ENCODE measurements at places on chromosomes 2 and 18.

- DNase-seq = no peak
These were observed 213.0 kb downstream of the GLI2 start for GRCh38 chr2:120948662-120949011.

DNA sequence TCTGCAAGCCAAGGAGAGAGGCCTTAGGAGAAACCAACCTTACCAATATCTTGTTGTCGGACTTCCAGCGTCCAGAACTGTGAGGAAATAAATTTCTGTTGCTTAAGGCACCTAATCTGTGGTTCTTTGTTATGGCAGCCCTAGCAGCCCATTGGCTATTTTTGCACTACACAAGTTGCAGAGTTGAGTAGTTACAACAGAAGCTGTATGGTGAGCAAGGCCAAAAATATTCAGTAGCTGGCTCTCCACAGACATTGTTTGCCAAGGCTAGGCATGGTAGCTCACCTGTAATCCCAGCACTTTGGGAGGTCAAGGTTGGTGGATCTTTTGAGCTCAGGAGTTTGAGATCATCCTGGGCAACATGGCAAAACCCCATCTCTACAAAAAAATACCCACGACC is 27.1 kb upstream of the SCYGR1 start:
- DNase-seq = no peak

GRCh38 chr2:186717320-186718007 is 23.6 kb downstream of the FAM171B start:
- DNase-seq = no peak

- DNase-seq = peak; percentile 30
These were observed 3.5 kb upstream of the SLC9A2 start for GRCh38 chr2:102615620-102616436.

- no peak for DNase-seq
These were observed 815.5 kb downstream of the EPHA4 start for GRCh38 chr2:220756653-220757052.

DNA sequence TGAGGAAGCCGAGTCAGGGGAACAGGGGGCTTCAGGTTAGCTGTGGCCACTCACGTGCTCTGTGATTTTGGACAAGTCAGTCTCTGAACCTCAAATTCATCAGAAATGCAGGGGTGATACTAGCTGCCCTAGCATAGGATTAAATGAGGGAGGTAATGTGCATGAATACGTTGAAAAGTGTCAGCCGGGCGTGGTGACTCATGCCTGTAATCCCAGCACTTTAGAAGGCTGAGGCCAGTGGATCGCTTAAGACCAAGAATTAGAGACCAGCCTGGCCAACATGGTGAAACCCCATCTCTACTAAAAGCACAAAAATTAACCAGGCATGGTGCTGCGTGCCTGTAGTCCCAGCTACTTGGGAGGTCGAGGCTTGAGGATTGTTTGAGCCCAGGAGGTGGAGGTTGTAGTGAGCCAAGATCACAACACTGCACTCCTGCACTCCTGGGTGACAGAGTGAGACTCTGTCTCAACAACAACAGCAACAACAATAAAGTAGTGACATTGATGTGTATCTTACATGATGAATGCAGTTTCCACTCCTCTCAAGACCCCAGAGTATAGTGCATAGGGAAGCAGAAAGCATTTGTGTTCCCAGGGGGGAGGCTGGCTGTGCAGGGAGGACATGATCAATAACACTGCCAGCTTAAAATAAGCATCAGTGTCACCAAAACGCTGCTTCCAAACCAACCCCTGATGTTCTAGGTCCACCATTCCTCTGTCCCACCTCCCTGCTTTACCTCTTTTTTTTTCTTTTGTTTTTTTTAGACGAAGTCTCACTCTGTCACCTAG is 68.8 kb downstream of the HNRNPLL start:
- DNase-seq = no peak

DNA sequence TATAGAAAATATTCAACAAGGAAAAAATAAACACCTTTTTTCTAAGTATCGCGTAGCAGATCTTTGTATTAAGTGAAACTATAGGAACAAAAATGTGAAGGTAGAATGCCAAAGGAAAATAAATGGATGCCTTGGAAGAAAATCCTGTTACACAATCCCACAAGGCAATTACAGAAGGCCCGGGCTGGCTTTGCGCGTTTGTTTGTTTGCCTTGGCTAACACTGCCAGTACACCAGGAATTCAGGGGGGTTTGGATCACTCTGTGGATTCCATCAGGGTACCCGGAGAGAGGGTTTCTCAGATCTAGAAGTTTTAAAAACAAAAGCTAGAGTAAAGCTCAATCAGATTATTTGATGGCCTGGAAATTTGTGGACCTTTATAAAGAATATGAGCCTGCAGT is 478.3 kb downstream of the FBXO15 start:
- no peak for DNase-seq

DNA sequence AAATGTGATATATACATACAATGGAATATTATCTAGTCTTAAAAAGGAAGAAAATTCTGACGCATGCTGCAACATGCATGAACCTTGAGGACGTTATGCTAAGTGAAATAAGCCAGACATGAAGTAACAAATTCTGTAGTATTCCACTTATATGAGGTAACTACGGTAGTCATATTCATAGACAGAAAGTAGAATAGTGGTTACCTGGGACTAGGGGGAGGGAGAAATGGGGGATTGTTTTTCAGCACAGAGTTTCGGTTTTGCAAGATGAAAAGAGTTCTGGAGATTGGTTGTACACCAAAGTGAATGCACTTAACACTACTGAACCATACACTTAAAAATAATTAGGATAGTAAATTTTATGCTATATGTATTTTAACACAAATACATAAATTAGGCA is 215.9 kb upstream of the FBXO11 start:
- no peak for DNase-seq

DNA sequence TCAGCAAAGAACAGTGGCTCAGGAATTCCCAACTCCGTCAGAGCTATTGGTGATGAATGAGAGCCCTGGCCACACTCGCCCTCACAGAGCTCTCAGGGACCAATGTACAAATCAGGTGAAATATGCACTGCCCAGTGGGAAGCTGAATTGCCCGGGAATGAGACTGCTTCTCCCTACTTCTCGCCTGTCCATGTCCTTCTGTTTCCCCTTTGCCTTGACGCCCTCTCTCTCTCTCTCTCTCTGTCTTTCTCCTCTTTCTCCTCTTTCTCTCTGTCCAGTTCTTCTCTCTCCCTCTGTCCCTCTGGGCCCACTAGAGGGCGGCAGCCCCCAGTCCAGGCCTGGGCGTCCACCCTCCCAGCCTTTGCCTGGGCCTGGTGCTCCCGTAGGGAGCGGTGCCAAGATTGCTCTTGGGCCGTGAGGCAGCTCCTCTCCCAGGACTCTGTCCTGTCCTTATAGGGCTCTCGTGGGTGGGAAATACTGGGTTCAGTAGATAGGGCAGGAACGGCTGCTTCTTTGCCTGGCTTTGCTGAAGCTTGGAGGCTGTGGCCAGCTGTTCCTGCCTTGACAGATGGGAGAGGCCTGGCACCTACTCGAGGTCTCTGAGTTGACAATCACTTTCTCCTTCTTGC is 28.4 kb upstream of the PUM2 start:
- DNase-seq = no peak

- DNase-seq = no peak
These were observed 186.2 kb upstream of the CDH2 start for GRCh38 chr18:28363124-28363523.

GRCh38 chr2:38200598-38200997 is 124.6 kb upstream of the CYP1B1 start:
- DNase-seq = no peak
